ENCODE measurements at places on chromosomes 7 and 10.

GRCh38 chr7:140564643-140565042, 76.0 kb downstream of the DENND2A start:
- no peaks in the 10 kb centered on the region for H3K36me3 ChIP-seq
- no peaks in the 10 kb centered on the region for H3K4me1 ChIP-seq
- DNase-seq = no peak
- no peaks in the 10 kb centered on the region for H3K27me3 ChIP-seq

- H3K4me3 ChIP-seq = no peak overlapping the region
- no peaks in the 10 kb centered on the region for H3K27me3 ChIP-seq
- H3K27ac ChIP-seq = no peak overlapping the region
- no peaks in the 10 kb centered on the region for H3K4me1 ChIP-seq
Observed at GRCh38 chr10:31315453-31315852, 3.6 kb upstream of the ZEB1 start.

DNA sequence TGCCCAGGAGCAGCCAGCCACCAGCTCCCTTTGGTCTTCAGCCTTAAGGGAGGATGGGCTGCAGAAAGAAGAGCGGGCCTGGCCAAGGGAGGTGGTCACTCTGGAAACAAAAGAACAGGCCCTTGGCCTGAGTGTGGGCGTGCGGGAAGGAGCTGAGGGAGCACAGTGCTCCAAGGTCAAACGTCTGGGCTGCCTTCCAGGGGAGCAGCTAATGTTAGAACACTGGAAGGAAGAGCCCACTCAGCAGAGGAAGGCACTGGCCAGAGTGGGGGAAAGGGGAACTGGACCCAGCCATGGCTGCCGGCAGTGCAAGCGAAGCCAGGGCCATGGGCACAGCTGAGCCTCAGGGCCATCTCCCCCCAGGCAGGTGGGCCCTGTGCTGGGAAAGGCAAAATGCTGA, 42.7 kb downstream of the FAM53B start:
- peaks cover 44% of the 10 kb centered on the region for H3K4me1 ChIP-seq
- peak overlapping the region; percentile 92 for H3K27ac ChIP-seq
- peak; percentile 97 for DNase-seq
- H3K27me3 ChIP-seq = no peaks in the 10 kb centered on the region
- no peak overlapping the region for H3K4me3 ChIP-seq

GRCh38 chr10:80786322-80786721, 248.6 kb downstream of the SH2D4B start:
- DNase-seq = no peak
- no peak overlapping the region for H3K27ac ChIP-seq

- H3K27ac ChIP-seq = no peak overlapping the region
- H3K27me3 ChIP-seq = no peaks in the 10 kb centered on the region
- H3K4me1 ChIP-seq = no peaks in the 10 kb centered on the region
- no peaks in the 10 kb centered on the region for H3K36me3 ChIP-seq
- DNase-seq = no peak
- no peak overlapping the region for H3K4me3 ChIP-seq
Observed at GRCh38 chr10:57482259-57482658, 785.4 kb downstream of the IPMK start.

DNA sequence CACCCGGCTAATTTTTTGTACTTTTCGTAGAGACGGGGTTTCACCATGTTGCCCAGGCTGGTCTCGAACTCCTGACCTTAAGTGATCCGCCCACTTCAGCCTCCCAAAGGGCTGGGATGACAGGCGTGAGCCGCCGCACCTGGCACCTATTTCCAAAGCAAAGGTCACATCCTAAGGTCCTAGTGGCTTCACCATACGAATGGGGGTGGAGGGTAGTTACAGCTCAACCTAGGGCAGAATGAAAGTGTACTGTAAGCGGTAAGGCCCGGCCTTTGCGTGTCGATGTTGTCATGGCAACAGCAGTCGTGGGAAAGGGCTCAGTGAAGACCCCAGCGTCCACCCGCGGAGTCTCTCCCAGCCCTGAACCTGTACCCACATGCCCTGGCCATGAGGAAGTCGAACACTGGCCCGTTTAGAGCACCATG, 1.6 kb upstream of the COX19 start:
- H3K27me3 ChIP-seq = no peaks in the 10 kb centered on the region
- DNase-seq = no peak
- H3K27ac ChIP-seq = no peak overlapping the region

GRCh38 chr7:11346302-11346701, 372.6 kb downstream of the PHF14 start:
- no peaks in the 10 kb centered on the region for H3K4me1 ChIP-seq
- H3K27ac ChIP-seq = no peak overlapping the region
- no peaks in the 10 kb centered on the region for H3K27me3 ChIP-seq
- H3K36me3 ChIP-seq = no peaks in the 10 kb centered on the region

DNA sequence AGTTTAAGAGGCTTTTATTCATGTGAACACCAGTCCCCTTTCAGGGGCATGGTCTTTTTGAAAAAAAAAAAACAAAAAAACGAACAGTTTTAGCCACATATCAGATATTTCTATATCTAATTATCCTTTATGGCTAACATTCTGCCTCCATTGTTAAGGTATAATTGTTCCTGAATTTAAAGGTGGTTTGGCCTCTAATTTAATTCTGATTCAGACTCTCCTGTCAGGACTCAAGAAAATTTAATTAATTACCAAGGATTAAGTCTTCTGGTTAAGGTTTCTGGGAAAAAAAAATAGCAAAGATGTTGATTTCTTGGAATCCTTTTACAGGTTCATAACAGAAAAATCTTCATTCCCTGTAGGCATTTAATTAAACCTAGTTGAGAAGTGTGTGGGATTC, 27.4 kb downstream of the COL1A2 start:
- H3K36me3 ChIP-seq = no peaks in the 10 kb centered on the region
- H3K27me3 ChIP-seq = no peaks in the 10 kb centered on the region
- peak overlapping the region; percentile 98 for H3K27ac ChIP-seq
- peaks cover 5% of the 10 kb centered on the region for H3K4me1 ChIP-seq
- no peak overlapping the region for H3K4me3 ChIP-seq
- no peak for DNase-seq

DNA sequence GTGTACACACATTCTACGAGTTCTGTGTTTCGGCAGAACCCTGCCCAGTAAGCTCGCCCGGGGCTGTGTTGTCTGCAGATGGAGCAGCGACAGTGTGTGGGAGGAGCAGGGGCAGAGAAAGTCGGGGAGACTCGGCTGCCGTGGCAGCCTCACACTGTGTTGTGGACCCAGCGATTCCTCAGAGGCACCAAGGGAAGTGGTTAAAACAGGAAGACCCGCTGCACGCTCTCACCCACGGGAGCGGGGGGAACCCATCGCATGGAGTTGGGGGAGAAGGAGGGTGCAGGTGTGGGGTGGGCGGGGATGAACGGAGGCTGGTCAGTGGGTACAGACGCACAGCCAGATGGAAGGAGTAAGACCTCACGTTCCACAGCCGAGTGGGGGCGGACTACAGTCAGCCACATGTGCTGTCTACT, 250.2 kb downstream of the ELFN1 start:
- H3K4me1 ChIP-seq = no peaks in the 10 kb centered on the region
- no peaks in the 10 kb centered on the region for H3K36me3 ChIP-seq
- H3K27me3 ChIP-seq = no peaks in the 10 kb centered on the region
- DNase-seq = no peak
- H3K4me3 ChIP-seq = no peak overlapping the region
